Hematopoietic multipotent progenitor cell treated with erythropoietin and hydrocortisone succinate and interleukin-3 and kit ligand, for 17 days (in vitro differentiated cells): ENCODE measurements at places on chromosomes 2 and 18.

GRCh38 chr2:120777170-120777751 is 41.6 kb downstream of the GLI2 start:
- no peak for DNase-seq

DNA sequence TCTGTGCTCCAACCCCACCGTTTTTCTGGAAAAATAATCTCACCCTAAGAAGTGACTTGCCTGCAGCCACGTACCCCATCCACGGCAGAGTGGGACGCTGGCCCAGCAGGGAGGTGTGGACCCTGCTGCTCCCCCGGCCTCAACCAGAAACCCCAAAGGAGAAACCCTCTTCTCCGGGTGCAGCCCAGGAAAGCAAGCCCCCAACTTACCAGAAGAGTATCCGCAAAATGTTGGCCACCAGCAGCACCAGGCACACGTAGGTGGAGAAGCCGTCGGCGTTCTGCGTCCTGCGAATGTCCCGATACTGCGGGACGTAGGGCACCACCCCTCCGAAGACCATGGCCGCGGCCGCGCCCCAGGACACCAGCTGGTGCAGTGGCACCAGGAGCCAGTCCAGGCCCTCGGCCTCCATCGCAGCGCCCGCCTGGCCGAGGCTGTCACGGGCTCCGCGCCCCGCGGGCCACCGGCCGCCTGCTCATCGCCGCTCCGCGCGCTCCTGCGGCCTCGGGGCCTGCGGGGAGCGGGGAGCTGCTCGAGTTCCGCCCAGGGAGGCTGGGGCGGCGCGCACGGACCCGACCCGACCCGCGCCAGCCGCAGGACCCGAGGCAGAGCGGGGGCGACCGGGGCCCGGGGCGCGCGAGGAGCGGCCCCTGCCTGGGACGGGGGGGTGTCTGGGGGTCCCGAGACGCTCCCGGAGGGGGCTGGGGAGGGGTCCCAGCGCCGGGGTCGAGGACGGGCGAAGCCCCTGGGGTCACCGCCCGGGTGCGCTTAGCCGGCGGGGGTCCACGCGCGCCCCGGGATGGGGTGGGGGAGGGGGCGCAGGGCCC is 725 bp downstream of the SLC66A2 start:
- DNase-seq: peak; percentile 55

- no peak for DNase-seq
Measured at GRCh38 chr18:6069539-6069938, 174.2 kb upstream of the TMEM200C start.

DNA sequence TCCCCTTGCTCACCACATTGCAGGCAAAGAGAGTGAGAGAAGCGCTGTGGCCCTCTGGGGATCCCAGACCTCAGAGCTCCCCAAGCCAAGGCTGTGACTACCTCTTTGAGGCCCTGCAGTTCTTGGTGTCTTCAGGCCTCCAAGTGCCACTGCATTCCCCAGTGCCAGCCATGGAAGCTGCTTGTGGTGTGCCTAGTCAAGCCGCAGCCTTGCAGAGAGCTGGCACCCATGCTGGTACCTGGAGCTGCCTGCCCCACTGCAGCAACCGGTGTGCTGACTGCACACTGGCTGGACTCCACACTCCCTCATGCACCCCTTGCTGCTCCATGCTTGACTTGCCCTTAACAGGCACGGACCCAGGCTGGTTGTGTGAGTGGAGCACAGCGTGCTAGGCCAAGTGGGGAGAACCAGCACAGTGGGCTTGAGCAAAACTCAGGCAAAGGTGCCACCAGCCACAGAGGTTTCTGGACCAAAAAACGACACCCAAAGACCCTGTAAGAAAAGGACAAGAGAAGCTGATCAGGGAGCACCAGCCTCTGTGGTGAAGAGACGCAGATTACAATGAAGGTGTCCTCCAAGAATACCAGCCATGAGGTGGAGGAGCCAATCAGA is 113.5 kb upstream of the TMEM18 start:
- DNase-seq: no peak

- no peak for DNase-seq
Measured at GRCh38 chr2:14552286-14552685, 80.2 kb upstream of the LRATD1 start.

- no peak for DNase-seq
Measured at GRCh38 chr2:196176142-196176738, 4.9 kb upstream of the STK17B start.

- no peak for DNase-seq
Measured at GRCh38 chr2:140410695-140411094, 1630.5 kb upstream of the NXPH2 start.

DNA sequence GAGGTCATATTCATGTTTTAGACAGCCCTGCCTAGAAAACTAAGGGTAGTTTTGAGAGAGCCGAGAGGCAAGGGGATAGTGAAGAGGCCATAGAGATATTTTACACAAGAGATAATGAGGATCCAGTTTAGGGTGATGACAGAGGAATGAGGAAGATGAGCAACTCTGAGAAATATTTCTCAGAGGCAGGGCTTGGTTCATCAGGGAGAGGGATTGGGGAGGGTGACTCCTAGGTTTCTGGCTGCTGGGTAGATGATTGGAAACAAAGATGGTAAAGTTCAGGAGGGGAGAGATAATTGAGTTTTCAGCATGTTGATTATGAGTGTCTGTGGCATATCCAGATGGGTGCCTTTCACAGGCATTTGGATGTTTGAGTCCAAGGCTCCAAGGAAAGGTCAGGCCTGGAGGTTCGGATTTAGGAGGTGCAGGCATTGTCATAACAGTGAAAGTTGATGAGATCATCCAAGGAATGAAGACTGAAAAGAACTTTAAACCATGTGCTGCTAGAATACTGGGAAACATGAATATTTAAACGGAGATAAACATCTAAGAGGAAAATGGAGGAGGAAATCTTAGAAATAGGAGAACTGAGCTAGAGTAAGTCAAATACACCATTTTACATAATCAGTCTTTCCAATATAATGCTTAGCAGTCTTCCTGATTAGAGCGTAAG is 7.4 kb downstream of the MYL12B start:
- DNase-seq: no peak

DNA sequence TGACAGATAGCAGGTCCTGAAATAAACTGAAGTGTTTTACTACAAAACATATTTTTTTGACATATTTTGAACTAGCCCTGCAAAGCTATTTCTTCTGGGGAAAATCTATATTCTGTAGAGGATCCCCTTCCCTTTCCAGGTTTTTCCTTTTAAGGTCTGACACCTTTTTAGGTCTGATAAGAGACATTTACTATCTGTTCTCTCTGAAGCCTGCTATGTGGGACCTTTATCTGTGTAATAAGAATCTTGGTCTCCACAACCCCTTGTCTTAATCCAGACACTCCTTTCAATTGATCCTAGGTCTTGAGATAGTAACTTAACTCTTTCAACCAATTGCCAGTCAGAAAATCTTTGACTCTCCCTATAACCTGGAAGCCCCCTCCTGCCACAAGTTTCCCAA is 5.5 kb upstream of the PDK1 start:
- DNase-seq: no peak

DNA sequence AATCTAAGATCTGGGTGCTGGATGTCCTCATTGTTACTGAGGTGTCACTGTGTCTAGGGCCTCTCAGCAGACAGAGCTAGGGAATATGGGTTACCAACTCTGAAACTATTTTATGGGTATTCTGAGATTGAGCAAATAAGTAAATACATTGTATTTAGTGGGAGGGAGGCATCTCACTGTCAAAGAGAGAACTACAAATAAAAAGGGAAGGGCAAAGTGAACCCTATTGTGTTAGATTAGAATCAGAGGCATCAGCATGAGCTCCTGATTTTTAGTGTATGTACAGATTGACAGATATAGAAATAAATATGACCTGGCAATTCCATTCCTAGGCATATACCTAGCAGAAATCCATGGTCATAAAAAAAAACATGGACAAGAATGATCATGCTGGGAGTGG is 33.9 kb upstream of the RAB6C start:
- no peak for DNase-seq

DNA sequence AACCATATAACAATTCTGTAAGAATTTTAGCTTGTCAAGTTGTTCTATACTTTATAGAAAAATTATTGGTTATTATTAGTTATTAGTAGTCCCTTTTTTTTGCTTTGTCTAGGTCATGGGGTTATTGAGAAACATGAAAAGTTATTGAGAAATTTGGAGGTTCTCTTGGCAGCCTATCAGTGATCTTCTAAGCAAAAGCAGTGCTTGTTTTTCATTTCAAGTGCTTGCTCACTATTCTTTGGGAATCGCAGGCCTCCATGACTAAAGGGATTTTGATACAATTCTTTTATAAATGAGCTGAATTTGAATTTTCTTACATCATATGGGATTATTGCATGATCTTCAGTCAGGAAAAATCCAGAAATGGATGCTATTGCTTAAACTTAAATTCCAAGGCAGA is 25.8 kb downstream of the PLEKHA3 start:
- DNase-seq: no peak

DNA sequence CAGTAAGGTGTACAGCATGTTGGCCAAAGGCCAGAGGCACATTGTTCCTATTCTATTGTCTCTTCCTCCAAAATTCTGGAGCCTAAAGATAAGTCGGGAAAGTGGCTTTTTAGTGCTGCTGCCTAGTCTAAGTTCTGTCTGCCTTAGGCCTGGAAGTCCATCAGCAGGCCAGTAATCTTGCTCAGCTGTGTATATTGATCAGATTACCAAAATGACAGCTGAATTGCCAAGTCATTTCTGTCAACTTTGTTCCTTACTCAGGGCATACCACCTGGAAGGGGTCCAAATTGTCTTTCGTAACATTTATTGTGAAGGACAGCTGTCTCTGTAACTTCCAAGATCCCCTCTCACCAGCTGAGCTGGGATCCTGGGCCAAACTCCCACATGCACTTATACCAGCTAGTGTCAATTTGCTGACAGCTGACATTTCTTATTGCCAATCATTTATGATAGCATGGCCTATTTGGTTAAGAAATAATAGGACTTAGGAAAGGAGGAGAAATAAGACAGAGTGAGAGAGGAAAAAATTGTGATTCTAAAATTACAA is 116.8 kb upstream of the FSHR start:
- DNase-seq: no peak

DNA sequence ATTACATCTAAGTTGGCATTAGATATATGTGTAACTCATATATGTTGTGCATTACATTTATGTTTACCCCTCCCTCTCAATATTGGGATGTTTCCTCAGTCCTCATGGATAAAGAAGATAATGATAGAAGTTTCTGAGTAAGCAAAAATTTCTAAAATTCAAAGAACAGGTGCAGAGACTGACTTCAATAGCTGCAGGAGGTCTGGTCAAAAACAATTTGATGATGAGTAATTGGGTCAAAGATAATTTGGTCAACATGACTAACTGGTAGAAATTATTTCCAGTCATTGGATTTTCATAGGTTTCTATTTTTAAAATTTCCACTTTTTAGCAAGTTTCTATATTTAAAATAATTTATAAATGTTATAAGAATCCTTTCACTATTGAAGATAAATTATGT is 1130.9 kb upstream of the SLC39A10 start:
- no peak for DNase-seq

DNA sequence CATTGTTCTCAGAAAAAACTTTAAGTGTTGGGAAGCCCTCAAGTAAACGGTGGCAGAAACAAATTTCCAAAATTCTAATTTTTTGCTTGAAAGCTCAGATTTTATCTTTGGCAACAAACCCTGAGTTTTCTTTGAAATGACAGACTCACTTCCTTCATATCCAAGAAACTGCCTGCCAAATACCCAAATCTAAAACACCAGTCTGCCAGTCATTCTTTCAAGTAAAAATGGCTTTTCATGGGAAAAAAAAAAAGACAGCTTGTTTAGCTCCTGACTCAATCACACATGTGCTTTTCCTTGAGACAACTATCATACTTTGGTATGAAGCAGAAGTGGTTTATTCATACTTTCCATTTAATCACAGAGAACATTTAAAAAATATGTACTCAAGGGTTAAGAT is 40.6 kb upstream of the CSRNP3 start:
- no peak for DNase-seq

GRCh38 chr2:65046633-65047407 is 9.4 kb upstream of the CEP68 start:
- DNase-seq: no peak

DNA sequence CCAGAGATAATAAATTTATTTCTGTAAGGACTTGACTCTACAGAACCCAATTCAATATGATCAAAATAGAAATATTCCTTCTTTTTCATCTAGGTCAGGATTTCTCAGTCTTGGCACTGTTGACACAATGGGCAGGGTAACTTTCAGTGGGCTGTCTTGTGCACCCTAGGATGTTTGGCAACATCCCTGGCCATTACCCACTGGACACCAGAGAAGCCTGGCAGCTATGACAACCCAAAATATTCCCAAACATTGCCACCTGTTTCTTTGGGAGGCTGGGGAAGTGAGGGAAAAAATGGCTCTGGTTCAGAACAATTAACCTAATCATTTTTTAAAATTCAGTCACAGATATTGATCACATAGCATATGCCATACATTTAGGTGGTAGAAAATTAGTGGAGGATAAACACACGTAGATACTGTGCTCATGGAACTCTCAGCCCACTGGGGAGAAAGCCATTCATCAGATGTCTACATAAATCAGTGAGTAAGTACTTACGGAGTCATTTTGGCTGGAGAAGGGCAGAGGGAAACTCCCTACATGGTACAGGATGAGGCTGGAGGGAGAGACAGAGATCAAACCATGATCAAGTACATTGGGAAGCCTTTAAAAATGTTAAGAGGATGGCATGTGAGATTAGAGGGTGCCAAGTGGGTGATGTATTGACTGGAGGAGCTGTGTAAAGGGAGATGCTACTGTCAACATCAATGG is 718 bp upstream of the TNP1 start:
- no peak for DNase-seq
